Aorta (tissue), 5 donors: ENCODE measurements at places on chromosomes 3 and 15. TPM values are rescaled to one million over a fixed set of nuclear protein-coding genes. Genes with fewer than 3 reads are reported as not detected.

GRCh38 chr3:80655216-80655615, 887.4 kb upstream of the ROBO1 start:
- H3K27me3 ChIP-seq: no peaks in the 10 kb centered on the region
- no peak overlapping the region for H3K27ac ChIP-seq
- no peaks in the 10 kb centered on the region for H3K36me3 ChIP-seq
- no peak overlapping the region for H3K4me3 ChIP-seq
- H3K4me1 ChIP-seq: no peaks in the 10 kb centered on the region
- no peak for DNase-seq

GRCh38 chr3:11717768-11718636, 74.3 kb upstream of the VGLL4 start:
- no peaks in the 10 kb centered on the region for H3K36me3 ChIP-seq
- peak overlapping the region; percentile 73 for H3K4me3 ChIP-seq
- H3K27ac ChIP-seq: peak overlapping the region; percentile 94
- no peaks in the 10 kb centered on the region for H3K27me3 ChIP-seq
- peaks cover 7% of the 10 kb centered on the region for H3K4me1 ChIP-seq
- DNase-seq: no peak

GRCh38 chr3:29901097-29901496, 620.2 kb downstream of the RBMS3 start:
- no peak overlapping the region for H3K27ac ChIP-seq
- H3K4me1 ChIP-seq: no peaks in the 10 kb centered on the region
- DNase-seq: no peak
- H3K27me3 ChIP-seq: no peaks in the 10 kb centered on the region

- H3K36me3 ChIP-seq: no peaks in the 10 kb centered on the region
- no peaks in the 10 kb centered on the region for H3K27me3 ChIP-seq
- no peaks in the 10 kb centered on the region for H3K4me1 ChIP-seq
- no peak overlapping the region for H3K4me3 ChIP-seq
Observed at GRCh38 chr15:45341790-45342189, 36.6 kb downstream of the GATM start.

GRCh38 chr3:150319900-150320299, 88.2 kb upstream of the TSC22D2 start:
- no peaks in the 10 kb centered on the region for H3K36me3 ChIP-seq
- H3K4me1 ChIP-seq: no peaks in the 10 kb centered on the region
- H3K27ac ChIP-seq: no peak overlapping the region
- no peaks in the 10 kb centered on the region for H3K27me3 ChIP-seq
- no peak for DNase-seq
- H3K4me3 ChIP-seq: no peak overlapping the region

DNA sequence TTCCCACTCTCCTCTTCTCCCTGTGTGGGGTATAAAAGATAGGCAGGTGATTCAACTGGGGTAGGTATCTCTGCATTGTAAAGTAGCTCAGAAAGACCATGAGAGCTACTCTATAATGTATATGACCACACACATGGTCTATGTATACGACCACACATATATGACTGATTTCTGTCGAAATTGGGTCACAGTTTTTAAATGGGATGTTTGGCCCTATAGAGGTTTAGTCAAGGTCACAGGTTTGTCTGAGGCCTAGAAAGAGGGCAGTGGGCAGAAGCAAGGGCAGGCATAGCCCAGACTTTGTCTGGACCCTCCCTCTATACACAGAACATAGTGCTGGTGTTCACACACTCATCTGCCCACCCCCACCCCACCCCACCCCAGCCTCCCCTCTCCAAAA, 4.4 kb downstream of the LAMP3 start:
- no peaks in the 10 kb centered on the region for H3K4me1 ChIP-seq
- no peak overlapping the region for H3K27ac ChIP-seq
- H3K36me3 ChIP-seq: no peaks in the 10 kb centered on the region
- H3K27me3 ChIP-seq: no peaks in the 10 kb centered on the region
- DNase-seq: no peak
- no peak overlapping the region for H3K4me3 ChIP-seq

The PLA1A gene
- total RNA-seq: 2.1 TPM

The TTLL13 gene
- not detected for total RNA-seq

The SACM1L gene
- total RNA-seq: 44.5 TPM

The MCTP2 gene
- 7.7 TPM for total RNA-seq

The ACOX2 gene
- 31.5 TPM for total RNA-seq

The GOLGA8A gene
- total RNA-seq: 70.2 TPM

The CDCP1 gene
- 3.8 TPM for total RNA-seq

The IGSF11 gene
- total RNA-seq: 0.75 TPM
